ENCODE measurements at places on chromosomes 4 and X.
A peak's percentile ranks its signal among the peaks of the same experiment; 100 is the strongest.

- DNase-seq: no peak
These were observed 37.0 kb downstream of the NAT8L start for GRCh38 chr4:2096073-2096609.

GRCh38 chr4:79163981-79164490, 161.8 kb downstream of the NAA11 start:
- no peak for DNase-seq

DNA sequence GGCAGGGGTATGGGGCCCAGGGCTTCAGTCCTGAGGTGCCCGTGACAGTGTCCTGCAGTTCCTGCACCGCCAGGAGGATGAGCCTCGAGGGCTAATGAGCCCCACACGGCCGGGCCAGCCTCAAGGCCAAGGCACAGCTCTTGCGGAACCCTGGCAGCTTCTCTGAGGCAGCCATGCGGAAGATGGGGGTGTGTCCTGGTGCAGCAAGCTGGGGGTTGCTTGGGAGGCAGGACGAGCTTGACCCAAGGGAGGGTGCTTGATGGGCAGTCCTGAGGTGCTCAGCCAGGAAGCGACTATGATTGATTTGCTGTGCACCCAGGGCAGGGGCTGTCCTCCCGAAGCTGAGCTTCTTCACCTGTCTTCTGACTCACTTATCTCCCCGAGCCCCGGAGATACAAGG, 9.1 kb upstream of the FGFR3 start:
- DNase-seq: no peak

GRCh38 chrX:8048466-8048865, 121.3 kb upstream of the PNPLA4 start:
- no peak for DNase-seq

GRCh38 chr4:23741681-23742191, 148.1 kb downstream of the PPARGC1A start:
- DNase-seq: no peak

GRCh38 chrX:46125111-46125510, 420.1 kb downstream of the ZNF674 start:
- DNase-seq: no peak

- DNase-seq: no peak
These were observed 17.5 kb upstream of the TBC1D1 start for GRCh38 chr4:37873386-37873785.

DNA sequence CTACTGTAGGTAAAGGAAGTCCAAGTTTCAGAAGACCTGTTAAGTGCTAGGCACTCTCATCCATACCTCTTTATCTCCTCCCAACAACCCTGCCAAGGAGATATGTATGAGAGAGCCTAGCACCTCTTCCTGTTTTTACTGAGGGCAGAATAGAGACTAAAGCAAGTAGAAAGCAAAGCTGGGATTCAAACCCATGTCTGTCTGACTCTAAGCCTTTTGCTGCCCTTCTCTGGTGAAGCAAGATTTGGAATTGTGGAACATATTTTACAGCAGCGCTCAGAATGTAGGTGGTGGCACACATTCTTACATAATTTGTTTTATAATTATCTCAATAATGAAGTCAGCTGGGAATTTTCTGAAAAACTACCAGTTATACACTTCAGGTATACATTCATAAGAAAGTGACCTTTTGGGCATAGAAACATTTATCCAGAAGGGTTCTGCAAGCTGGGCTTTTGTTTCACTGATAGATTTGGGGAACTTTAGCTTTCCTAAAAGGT, 41.7 kb downstream of the SEPTIN11 start:
- DNase-seq: no peak

- no peak for DNase-seq
These were observed 66.1 kb downstream of the DNAAF6 start for GRCh38 chrX:107272431-107272921.

DNA sequence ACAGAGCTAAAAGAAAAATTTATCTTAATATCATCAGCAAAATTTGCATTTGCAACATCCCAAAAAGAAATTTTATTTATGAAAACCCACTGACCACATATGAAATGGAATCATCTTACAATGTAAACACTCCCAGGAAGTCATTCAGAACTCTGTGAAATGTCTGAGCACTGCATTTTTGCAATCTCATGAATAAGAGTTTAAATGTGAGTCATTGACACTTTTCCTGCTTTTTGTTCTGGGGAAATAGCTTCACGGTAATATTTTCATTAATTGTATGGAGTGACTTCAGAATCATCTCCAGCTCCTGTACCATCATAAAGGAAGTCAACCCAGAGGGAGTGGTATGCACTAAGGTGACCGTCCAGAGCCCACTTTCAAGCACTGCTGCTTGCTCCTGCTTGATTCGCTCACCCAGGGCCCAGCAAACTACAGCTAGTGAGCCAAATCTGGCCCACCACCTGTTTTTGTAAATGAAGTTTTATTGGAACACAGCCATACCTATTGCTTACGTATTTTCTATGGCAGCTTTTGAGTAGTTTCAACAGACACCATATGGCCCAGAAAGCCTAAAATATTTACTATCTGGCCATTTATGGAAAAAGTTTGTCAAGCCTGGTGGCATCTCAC, 17.2 kb downstream of the EDNRA start:
- peak; percentile 22 for DNase-seq

DNA sequence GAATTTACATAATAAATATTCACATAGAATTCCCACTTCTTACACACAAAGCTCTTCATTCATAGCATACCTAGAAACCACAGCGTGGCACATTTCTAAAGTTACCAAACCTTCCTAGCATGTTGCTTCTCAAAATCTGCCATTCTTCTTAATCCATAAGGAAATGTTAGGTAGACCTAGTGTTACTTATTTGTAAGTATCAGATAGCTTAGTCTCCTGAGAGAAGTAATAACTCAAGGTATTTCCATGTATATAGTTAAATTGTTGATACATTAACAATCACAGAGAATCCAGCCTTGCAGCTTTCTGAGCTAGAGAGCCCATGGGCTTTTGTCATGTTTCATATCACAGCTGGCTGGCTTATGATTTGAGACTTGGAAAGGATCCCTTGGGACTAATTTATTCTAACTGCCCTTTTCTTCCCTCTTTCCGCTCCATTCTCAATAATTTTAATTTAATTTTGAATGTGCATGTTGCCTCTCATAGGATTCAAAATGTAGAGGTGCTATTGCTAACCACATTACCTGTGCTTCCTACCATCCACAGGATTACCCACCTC, 17.6 kb downstream of the SH3RF1 start:
- peak; percentile 57 for DNase-seq

DNA sequence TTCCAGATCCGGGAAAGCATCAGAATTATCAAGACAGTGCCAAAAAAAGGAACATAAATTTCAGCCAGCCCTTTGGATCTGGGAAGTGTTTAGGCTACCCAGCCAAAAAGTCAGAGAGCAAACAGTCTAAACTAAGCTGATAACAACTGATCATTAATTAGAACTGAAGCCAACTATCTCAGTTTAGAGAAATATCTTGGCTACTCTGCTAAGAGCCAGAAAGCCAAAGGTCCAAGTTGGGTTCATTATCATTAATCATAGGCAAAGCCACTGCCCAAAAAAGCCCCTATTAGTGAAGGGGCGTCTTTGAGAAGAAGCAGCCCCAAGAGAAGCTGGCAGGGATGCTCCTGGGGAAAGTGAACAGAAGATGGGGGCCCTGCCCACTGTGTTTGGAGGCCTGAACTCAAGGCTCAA, 37.0 kb upstream of the SHISA3 start:
- no peak for DNase-seq

DNA sequence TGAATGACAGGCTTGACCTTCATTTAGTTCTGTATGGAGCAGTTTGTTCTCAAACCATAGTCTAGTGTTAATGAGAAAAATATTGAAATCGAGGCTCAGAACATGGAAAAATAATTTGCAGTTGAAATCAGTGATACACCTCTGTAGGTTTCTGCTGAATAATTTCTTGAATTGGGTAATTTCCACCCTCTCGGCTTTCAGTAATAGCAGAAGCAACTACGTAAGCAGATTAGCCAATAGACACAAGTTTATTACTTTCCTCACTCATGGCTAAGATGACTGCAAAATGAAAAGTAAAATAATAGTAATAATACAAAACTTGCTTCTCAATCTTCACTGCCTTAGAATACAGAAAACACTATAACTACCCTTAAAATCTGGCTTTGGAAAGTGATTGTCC, 46.0 kb downstream of the USP38 start:
- DNase-seq: no peak

DNA sequence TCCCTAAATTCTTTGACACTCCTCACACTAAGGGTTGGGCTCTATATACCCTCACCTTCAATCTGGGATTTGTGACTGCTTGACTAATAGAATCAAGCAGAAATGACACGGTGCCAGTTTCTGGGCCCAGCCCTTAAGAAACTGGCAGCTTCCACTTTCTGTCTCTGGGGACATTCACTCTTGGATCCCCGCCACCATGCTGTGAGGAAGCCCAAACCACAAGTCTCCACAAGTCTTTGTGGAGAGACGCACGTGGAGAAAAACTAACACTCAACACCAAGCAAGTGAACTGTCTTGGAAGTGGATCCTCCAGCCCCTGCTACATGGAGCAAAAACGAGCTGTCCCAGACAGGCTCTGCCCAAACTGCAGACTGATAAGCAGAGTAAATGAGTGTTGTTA, 1.1 kb upstream of the EDNRA start:
- DNase-seq: peak; percentile 58

- no peak for DNase-seq
These were observed 178.2 kb upstream of the FRMPD4 start for GRCh38 chrX:11960031-11960430.

GRCh38 chr4:147980586-147980985, 248.7 kb downstream of the ARHGAP10 start:
- no peak for DNase-seq

DNA sequence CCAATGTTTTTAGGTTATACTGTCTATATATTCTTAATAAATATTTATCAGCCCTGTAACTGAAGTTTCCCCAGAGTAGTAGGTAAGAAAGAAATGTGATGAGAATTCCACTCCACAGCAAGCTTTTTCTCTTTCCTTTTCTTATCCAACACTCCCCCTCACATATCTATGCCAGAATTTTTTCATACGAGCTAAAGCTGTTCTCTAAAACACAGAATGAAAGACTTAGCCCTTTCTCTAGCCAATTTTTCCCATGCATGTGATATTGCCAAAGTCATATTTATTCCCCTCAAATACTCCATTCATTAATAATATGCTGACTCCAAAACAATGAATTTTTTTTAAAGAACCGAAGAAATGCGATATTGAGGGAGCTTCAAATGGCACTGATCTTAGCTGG, 32.3 kb downstream of the VEGFC start:
- no peak for DNase-seq

DNA sequence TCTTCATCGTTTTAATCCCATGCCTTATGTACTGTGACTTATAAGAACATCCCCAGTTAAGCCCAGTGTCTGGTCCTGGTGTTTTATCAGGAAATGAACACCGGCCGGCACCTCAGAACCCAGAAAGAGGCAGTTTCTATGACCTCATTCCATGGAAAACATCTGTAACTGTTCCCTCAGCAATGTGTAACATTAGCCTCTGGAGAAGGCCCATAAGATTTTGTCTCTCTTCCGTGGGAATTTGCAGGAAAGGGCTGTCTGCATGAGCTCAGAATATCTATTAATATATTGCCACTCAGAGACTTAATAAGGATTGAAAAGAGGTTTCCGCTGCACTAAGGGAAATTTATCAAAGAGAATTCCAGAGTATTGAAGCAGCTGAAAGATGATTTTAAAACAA, 3.1 kb upstream of the TCEANC start:
- no peak for DNase-seq

Data from NCI-H446 (cell line).